Daoy (cell line): ENCODE measurements at places on chromosomes 16 and 17.
A peak's percentile ranks its signal among the peaks of the same experiment; 100 is the strongest.

GRCh38 chr17:34757106-34757505 is 177.7 kb downstream of the TMEM132E start:
- DNase-seq, result no peak

DNA sequence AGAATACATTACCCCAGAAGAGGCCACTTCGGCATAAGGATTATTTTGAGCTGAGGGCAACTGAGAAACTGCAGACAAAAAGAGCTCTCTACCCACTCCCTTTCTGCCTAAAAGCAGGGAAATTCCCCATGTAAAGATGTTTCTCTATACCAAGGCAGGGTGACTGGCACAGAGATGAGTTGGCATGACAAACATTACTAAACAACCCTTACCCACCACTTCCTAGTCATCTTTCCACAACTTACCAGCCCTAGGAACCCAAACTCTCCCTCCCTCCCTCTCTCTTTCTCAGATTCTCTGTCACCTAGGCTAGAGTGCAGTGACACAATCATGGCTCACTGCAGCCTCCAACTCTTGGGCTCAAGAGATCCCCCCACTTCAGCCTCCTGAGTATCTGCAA is 68.6 kb downstream of the EMP2 start:
- peak; percentile 15 for DNase-seq

- DNase-seq, result no peak
These were observed 172.5 kb downstream of the GRIN2A start for GRCh38 chr16:10009684-10010083.

DNA sequence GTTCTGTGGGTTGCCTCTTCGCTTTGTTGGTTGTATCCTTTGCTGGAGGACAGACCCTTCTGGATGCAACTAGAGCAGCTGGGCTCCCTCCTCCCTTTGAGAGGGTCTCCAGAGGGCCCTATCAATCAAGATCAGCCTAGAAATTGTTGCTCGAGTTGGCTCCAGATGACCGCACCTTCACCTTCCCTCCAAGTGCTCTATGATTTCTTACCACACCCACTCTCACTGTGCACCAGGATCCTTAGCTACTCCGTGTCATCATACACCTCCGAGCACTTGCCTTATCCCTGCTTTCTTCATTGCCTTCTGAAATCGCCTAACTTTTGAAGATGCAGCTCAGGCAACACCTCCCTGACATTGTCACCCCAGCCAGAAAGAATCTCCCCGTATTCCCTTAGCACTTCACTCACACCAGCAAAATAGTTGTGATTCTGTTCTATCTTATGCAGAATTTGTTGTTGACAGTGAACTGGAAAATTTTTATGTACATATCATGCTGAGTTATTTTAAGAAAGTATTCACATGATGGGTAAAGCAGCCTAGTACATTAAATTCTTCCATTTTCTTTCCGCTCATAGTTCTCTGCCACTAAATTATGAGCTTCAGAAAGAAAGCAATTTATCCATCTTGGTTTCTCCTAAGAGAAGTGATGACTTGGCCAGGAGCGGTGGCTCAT is 52.9 kb downstream of the ABAT start:
- DNase-seq, result no peak

DNA sequence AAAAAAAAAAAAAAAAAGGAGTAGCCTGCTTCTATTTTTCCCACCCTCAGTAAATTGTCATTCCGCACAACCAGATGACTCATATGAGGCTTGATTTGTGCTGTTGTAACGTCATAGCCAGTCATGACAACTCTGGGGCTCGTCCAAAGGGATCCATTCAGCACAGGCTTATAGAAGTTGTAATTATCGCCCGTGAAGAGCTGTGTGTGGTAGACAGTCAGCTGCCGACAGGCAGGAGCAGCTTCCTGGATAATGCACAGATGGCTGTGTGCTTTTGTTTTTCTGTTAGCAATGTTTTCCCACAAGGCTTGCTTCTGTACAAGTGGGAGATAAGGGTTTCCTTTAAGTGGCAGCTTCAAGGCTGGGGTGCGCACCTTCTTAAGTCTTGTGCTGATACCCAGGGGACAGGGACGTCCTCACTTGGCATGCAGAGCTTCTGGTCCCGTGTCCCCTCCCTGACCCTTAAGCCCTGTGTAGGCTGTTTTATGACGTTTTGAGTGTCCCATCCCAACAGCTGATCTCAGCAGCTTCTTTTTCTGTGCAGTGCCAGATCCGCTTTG is 26.0 kb downstream of the SNX29 start:
- peak; percentile 53 for DNase-seq

DNA sequence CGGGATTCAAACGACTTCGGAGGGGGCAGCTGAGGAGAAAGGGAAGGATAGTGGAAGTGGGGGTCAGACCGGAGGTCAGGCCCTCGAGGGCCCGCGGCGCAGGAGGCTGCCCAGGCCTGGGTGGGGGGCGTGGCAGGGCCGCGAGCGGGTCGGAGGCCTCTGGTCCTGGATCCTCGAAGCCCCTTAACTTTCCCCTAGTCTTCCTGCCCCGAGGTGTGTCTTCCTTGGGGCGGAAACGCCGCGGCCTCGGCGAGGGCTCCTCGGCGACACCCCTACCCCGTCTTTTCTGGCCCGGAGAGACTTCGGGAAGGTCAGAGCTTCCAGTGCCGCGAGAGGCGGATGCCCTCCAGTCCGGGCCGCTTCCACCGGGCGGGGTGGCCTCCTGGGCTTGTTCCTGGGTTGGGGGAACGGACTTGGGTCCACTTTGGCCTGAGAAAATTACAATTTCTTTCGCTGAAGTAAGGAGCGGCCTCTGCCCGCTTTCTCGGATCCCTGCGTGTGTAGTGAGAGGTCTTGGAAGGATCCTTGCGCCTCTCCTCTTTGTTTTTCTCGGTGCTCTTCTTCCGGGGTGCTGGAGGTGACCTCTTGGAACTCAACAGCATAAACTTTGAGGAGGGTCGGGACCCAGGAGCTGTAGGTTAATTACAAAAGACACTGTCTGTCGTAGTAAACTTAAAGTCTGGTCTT is 491 bp downstream of the IST1 start:
- DNase-seq, result peak; percentile 20

GRCh38 chr17:55776271-55776670 is 25.4 kb downstream of the PCTP start:
- no peak for DNase-seq

- no peak for DNase-seq
These were observed 16.6 kb upstream of the DBNDD1 start for GRCh38 chr16:90035902-90036301.

DNA sequence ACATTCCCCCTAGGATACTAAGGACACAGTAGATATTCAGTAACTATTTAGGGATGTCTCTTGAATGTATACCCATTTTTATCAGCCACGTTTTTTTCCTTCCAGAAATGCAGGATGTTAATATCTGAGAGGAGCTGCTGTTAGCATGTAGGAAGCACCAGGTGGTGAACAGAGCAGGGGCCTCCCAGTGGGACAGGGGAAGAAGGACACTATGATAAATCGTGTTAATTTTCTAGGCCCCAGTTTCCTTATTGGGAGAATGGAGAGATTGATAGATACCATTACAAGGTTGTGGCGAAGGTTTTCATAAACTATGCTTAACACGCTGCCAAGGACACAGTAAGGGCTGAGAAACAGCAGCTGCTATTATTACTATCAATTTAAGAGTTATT is 45.4 kb downstream of the PRSS54 start:
- no peak for DNase-seq
